RWPE2 (cell line): ENCODE measurements at places on chromosomes 2 and 18.

DNA sequence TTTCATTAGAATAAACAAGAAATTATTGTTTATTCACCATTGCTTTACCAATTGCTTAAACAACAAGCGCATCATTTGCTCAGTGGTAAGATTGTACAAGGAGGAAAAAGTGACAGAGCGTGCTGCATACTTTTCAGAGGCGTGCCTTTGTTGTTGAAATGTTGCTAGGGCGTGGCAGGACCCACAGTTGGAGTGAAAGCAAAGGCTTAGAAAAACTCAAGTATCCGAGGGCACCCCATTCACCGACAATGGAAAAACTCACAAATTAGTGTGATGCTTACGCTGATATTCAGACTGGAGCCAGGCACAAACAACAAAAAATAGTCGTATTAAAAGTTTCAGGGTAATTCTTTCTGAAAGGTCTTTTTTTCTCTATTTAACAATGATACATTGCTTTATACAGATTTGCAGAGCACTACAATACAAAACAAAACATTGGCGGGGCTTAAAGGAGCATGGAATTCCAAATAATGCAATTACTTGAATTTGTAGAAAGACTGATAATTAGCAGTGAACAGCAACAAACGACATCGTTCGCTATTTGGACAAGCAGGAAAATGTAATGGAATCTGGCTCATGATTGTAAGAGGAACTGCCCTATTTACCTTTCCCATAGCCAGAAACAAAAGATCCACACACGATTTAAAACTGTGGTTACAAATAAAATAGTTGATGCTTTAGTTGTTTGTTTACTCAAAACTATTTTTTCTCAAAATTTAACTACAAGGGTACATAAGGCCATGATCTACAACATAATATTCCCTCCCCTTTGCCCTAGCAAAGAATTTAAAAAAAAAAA, 37.8 kb upstream of the RTTN start:
- DNase-seq = no peak

- no peak for DNase-seq
These were observed 18.8 kb downstream of the NEMP2 start for GRCh38 chr2:190515687-190516086.

DNA sequence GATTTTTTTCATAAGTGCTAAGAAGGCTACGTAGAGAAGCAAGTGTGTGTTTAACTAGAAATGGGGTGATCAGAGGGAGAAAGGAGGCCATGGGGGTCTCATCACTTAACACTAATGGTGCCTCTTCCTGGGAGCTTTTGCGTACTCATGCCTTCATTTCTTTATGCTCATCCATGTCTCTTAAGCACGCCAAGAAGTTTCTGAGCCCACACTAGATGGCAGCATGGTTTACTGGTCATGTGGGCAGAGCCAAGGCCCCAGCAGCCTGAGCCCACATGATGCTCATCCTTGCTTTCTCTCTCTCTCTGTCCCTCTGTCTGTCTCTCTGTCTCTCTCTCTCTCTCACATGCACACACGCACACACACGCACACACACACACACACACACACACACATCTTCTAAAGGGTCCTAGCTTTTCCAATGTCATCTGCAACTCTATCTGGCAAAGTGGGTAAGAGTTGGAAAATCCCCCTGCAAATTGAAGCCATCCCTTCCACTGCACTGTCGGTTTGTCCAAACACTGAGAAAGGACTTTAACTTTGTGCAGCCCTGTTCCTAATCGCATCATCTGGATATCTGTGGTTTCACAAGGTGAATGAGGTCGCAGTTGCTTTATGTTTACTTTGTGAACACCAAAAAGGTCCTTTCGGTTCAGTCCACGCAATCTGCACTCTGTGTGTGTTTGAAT, 137.1 kb upstream of the CCDC68 start:
- no peak for DNase-seq

GRCh38 chr2:8133363-8133762, 548.5 kb upstream of the ID2 start:
- no peak for DNase-seq

GRCh38 chr2:135818937-135819610, 17.9 kb downstream of the LCT start:
- DNase-seq = no peak

DNA sequence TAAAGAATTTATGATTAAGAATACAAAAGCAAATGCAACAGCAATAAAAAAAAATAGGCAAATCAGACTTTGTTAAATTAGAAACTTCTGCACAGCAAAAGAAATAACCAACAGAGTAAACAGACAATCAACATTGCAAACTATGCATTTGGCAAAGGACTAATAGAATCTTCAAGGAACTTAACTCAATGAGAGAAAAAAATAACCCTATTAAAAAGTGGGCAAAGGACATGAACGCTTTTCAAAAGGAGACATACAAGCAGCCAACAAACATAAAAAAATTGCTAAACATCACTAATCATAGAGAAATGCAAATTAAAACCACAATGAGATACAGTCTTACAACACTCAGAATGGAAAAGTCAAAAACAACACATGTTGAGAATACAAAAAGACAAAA, 166.0 kb upstream of the DSEL start:
- no peak for DNase-seq
